PC-9 (cell line): ENCODE measurements at places on chromosomes 6 and 20. TPM values are rescaled to one million over a fixed set of nuclear protein-coding genes. Genes with fewer than 3 reads are reported as not detected.

OR2J3 gene
- not detected in 2 replicates for total RNA-seq

ANGPT4 gene
- not detected in 2 replicates for total RNA-seq

TULP1 gene
- total RNA-seq, result not detected in 2 replicates

TFAP2C gene
- total RNA-seq, result 27.8 and 34.8 TPM in 2 replicates

OTOR gene
- total RNA-seq, result not detected in 2 replicates

CST2 gene
- total RNA-seq, result not detected in 2 replicates

TAGAP gene
- total RNA-seq, result 0.23 TPM in 1 of 2 replicates, not detected in the other

MDFI gene
- 19.4 and 22.6 TPM in 2 replicates for total RNA-seq

OR2H1 gene
- not detected in 2 replicates for total RNA-seq
